ENCODE measurements at places on chromosomes 2 and 18. TPM values are rescaled to one million over a fixed set of nuclear protein-coding genes. Genes with fewer than 3 reads are reported as not detected.

DNA sequence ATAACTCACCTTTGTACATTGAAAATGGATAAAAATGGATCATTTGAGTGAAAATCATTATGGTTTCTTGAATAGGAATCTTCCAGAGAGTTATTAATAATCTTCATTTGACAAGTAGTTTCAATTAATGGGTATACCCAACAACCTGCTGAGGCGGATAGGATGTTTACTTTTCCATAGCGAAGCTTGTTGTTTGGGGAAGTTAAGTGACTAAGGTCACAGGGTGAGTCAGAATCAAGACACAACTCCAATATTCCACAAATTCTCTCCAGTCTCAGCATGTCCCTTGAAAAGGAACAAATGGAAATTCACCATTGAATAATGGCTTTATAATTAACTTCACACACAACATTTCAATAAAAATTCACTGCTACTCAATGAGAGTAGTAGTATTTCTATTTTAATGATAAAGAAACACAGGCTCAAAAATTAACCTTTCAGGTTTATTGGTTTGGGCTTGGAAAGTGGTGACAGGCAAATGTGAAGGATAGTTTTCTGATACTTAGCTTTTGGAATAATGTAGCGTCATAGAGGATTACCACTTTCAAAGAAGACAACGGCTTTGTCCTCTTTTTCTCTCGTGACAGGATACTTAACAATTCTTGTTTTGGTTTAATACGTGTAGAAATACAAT, 211.3 kb downstream of the GPD2 start:
- no peak for DNase-seq
- no peaks in the 10 kb centered on the region for H3K4me1 ChIP-seq
- H3K4me3 ChIP-seq = no peak overlapping the region

GRCh38 chr2:192030289-192030688, 164.4 kb downstream of the TMEFF2 start:
- no peaks in the 10 kb centered on the region for H3K36me3 ChIP-seq
- no peaks in the 10 kb centered on the region for H3K27me3 ChIP-seq

DNA sequence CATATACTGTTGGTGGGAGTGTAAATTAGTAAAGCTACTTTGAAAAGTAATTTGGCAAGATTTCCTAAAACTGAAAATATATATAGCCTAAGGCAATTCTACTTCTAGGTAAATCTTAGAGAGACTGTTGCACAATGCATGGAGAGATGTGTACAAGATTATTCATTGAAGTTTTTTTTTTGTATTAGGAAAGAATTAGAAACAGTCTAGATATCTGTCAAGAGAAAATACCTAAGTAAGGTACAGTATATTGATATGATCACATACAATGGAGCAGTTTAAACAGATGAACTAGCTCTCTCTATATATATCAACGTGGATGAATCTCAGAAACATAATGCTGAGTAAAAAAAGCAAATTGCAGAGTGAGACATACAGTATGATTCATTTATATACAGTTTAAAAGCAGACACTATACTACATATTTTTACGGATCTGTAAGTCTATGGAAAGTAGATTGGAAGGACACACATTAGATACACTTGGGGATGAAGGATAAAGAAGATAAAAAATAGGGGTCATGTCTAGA, 59.3 kb upstream of the ACVR1 start:
- H3K36me3 ChIP-seq = no peaks in the 10 kb centered on the region
- no peak overlapping the region for H3K4me3 ChIP-seq
- H3K4me1 ChIP-seq = no peaks in the 10 kb centered on the region

- H3K27ac ChIP-seq = no peak overlapping the region
- no peak overlapping the region for H3K4me3 ChIP-seq
- H3K4me1 ChIP-seq = no peaks in the 10 kb centered on the region
- no peak for DNase-seq
These were observed 153.3 kb upstream of the RAB12 start for GRCh38 chr18:8455661-8456614.

DNA sequence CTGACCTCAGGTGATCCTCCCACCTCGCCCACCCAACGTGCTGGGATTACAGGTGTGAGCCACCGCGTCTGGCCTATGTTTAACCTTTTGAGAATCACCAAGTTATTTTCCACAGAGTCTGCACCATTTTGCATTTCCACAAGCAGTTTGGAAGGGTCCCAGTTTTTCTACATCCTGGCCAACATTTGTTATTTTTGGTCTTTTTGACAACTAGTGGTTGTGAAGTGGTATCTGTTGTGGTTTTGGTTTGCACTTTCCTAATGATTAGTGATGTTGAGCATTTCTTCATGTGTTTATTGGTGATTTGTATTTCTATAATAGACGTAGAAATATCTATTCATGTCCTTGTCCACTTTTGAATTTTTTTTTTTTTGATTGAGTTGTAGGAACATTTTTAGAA, 67.9 kb downstream of the BIRC6 start:
- H3K36me3 ChIP-seq = no peaks in the 10 kb centered on the region
- no peak overlapping the region for H3K4me3 ChIP-seq
- no peak overlapping the region for H3K27ac ChIP-seq
- no peaks in the 10 kb centered on the region for H3K4me1 ChIP-seq
- H3K27me3 ChIP-seq = no peaks in the 10 kb centered on the region
- no peak for DNase-seq

- no peaks in the 10 kb centered on the region for H3K27me3 ChIP-seq
- no peaks in the 10 kb centered on the region for H3K36me3 ChIP-seq
- DNase-seq = no peak
- H3K27ac ChIP-seq = no peak overlapping the region
These were observed 61.8 kb downstream of the CABYR start for GRCh38 chr18:24200494-24201290.

The RTP5 gene
- not detected for total RNA-seq

The HMSD gene
- not detected for total RNA-seq

The ZNF516 gene
- total RNA-seq = 20.9 TPM

The ANKRD53 gene
- total RNA-seq = 2.2 TPM

The SIX3 gene
- total RNA-seq = not detected

Measured in endothelial cell of umbilical vein (primary cell).